GM23338 (cell line): ENCODE measurements at places on chromosomes 1 and 21.
A peak's percentile ranks its signal among the peaks of the same experiment; 100 is the strongest.

GRCh38 chr1:161390559-161390858, 22.8 kb upstream of the CFAP126 start:
- no peak overlapping the region for H3K27ac ChIP-seq
- H3K27me3 ChIP-seq: 0 out of 2 replicates have a peak, but pooled peaks cover 8% of the 10 kb centered on the region
- H3K4me1 ChIP-seq: no peaks in the 10 kb centered on the region
- H3K36me3 ChIP-seq: no peaks in the 10 kb centered on the region

- no peak for DNase-seq
- H3K27me3 ChIP-seq: no peaks in the 10 kb centered on the region
- H3K4me3 ChIP-seq: no peak overlapping the region
- H3K4me1 ChIP-seq: peaks cover 11% of the 10 kb centered on the region; the same call in 1 of the 2 replicates
Measured at GRCh38 chr1:20590306-20590777, 1.4 kb downstream of the CDA start.

GRCh38 chr1:180586671-180587155, 27.9 kb downstream of the OVAAL start:
- no peaks in the 10 kb centered on the region for H3K36me3 ChIP-seq
- no peaks in the 10 kb centered on the region for H3K27me3 ChIP-seq
- H3K27ac ChIP-seq: no peak overlapping the region
- DNase-seq: no peak
- H3K4me3 ChIP-seq: no peak overlapping the region

- H3K4me1 ChIP-seq: no peaks in the 10 kb centered on the region
- no peak overlapping the region for H3K27ac ChIP-seq
- no peak for DNase-seq
- no peaks in the 10 kb centered on the region for H3K27me3 ChIP-seq
Measured at GRCh38 chr1:15336866-15337265, 72.8 kb upstream of the EFHD2 start.

GRCh38 chr1:239386453-239387303, at the start of gene CHRM3:
TSS of gene CHRM3 (plus strand) at chr1:239386568. CDS start at chr1:239907452, 520,884 bp downstream.
- no peaks in the 10 kb centered on the region for H3K36me3 ChIP-seq
- peaks cover 11% of the 10 kb centered on the region for H3K4me1 ChIP-seq
- peaks cover 52% of the 10 kb centered on the region for H3K27me3 ChIP-seq
- H3K27ac ChIP-seq: no peak within 1 kb of the TSS

GRCh38 chr1:200962631-200963030, 60.9 kb downstream of the KIF21B start:
- DNase-seq: no peak
- H3K27me3 ChIP-seq: no peaks in the 10 kb centered on the region
- H3K4me1 ChIP-seq: no peaks in the 10 kb centered on the region
- H3K36me3 ChIP-seq: no peaks in the 10 kb centered on the region

GRCh38 chr21:46095083-46095719, 2.7 kb upstream of the COL6A2 start:
- peaks cover 12% of the 10 kb centered on the region; the same call in 1 of the 2 replicates for H3K27me3 ChIP-seq
- H3K4me1 ChIP-seq: 0 out of 2 replicates have a peak, but pooled peaks cover 3% of the 10 kb centered on the region
- no peaks in the 10 kb centered on the region for H3K36me3 ChIP-seq
- no peak for DNase-seq

GRCh38 chr1:206589206-206589605, 23.1 kb downstream of the EIF2D start:
- no peak for DNase-seq
- no peaks in the 10 kb centered on the region for H3K27me3 ChIP-seq
- H3K4me1 ChIP-seq: no peaks in the 10 kb centered on the region
- H3K36me3 ChIP-seq: 0 out of 2 replicates have a peak, but pooled peaks cover 3% of the 10 kb centered on the region
- H3K27ac ChIP-seq: no peak overlapping the region

DNA sequence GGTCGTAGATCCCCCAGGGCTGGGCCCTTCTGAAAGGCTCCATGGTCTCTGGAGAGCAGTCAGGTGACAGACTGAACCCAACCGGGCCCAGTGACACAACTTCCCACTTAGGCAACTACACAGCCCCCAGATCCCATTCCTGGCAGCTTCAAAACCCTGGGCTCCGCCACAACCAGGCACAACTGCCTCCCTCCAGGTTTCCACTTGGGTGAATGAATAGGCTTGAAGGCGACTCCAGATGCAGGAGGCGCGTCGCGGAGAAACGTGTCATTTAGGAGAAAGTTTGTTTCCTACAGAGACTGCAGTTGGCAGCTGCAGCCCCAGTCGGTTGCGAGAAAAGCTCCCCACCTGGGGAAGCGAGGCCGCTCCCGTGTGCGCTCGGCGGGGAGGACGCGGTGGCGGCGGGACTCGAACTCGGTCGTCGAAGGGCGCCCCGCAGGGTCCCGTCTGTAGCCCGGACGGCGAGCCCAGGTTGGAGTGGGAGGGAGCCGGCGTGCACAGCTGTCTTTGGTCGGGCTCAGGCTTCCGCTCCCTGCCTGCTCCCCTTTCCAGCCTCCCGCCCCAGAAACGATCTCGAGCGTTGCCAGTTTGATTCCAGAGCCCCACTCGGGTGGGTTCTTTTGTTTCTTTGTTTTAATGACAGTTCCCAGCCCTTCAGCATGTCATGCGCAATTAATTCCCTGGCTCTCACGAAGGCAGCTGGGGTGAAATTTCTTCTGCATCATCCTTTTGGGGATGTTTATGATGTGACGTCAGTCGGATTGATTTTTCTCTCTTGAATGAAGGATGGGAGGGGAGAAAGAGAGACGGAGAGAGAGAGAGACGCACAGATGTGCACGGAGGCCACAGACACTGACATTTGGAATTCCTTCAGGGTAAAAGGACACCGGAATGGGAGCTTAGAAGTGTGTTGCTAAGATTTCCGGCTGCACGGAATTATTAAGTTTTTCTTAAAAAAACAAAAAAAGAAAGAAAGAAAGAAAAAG, 862 bp upstream of the SGIP1 start:
- peak; percentile 62 for DNase-seq
- peaks cover 21% of the 10 kb centered on the region for H3K27me3 ChIP-seq
- no peaks in the 10 kb centered on the region for H3K36me3 ChIP-seq
- H3K4me1 ChIP-seq: peaks cover 28% of the 10 kb centered on the region
- H3K27ac ChIP-seq: no peak overlapping the region
- H3K4me3 ChIP-seq: peak overlapping the region; percentile 83

DNA sequence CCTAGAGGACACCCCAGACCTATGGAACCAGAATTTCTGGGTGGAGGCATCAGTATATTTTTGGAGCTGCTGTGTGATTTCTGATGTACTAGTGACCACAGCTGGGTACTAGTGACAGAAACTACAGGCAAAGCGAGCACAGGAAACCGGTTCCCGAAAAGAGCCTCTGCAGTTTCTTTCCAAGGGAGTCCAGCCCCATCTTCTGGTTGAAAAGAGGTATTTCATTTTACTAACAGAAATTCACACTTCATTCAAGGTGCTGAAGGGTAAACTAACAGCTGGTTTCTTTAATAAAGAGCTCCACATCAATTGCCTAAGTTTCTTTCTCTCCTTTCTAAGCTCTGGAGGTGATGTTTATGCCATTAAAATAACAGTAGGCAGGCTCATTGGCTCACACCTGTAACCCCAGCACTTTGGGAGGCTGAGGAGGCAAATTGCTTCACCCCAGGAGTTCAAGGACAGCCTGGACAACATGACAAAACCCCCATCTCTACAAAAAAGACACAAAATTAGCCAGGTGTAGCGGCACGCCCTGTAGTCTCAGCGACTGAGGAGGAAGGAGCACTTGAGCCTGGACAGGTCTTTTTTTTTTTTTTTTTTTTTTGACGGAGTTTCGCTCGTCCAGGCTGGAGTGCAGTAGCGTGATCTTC, 22.0 kb downstream of the THAP3 start:
- 0 out of 2 replicates have a peak overlapping the region, but pooled peaks have one; percentile 2 for H3K27ac ChIP-seq
- DNase-seq: peak; percentile 84
- 0 out of 2 replicates have a peak, but pooled peaks cover 7% of the 10 kb centered on the region for H3K4me1 ChIP-seq
- H3K4me3 ChIP-seq: no peak overlapping the region

GRCh38 chr1:25024615-25025350, 94.7 kb upstream of the RUNX3 start:
- no peak overlapping the region for H3K4me3 ChIP-seq
- H3K36me3 ChIP-seq: no peaks in the 10 kb centered on the region
- no peak overlapping the region for H3K27ac ChIP-seq

GRCh38 chr1:193308438-193308837, 122.0 kb upstream of the B3GALT2 start:
- H3K27ac ChIP-seq: no peak overlapping the region
- no peak for DNase-seq
- no peak overlapping the region for H3K4me3 ChIP-seq
- H3K36me3 ChIP-seq: no peaks in the 10 kb centered on the region

DNA sequence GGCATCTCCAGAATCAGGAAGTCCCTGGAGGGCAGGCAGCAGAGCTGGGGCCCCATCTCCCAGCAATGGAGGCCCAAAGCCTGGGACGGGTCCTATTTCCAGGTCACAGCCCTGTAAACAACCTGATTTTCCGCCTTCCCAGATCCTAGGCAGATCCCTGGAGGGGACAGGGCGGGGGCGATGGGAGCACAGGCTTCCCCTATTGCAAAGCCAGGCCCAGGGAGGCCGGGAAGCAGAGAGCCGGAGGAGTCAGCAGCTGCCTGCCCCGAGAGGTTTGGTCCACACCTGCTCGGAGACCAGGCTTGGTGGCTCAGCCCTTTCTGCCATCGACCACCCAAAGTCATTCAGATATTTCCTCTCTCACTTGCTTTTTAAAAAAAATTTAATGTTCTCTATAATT, 29.2 kb downstream of the CASZ1 start:
- no peaks in the 10 kb centered on the region for H3K4me1 ChIP-seq
- H3K27me3 ChIP-seq: no peaks in the 10 kb centered on the region
- no peak overlapping the region for H3K4me3 ChIP-seq
- H3K36me3 ChIP-seq: no peaks in the 10 kb centered on the region
- DNase-seq: no peak
- no peak overlapping the region for H3K27ac ChIP-seq

GRCh38 chr1:3577300-3577699, 34.0 kb downstream of the MEGF6 start:
- H3K27ac ChIP-seq: no peak overlapping the region
- no peaks in the 10 kb centered on the region for H3K27me3 ChIP-seq
- H3K4me1 ChIP-seq: no peaks in the 10 kb centered on the region
- no peak for DNase-seq
- no peak overlapping the region for H3K4me3 ChIP-seq
- no peaks in the 10 kb centered on the region for H3K36me3 ChIP-seq

- no peak for DNase-seq
- peaks cover 8% of the 10 kb centered on the region for H3K4me1 ChIP-seq
- no peaks in the 10 kb centered on the region for H3K27me3 ChIP-seq
- H3K36me3 ChIP-seq: no peaks in the 10 kb centered on the region
- H3K4me3 ChIP-seq: no peak overlapping the region
- peak overlapping the region; percentile 18; the same call in 1 of the 2 replicates for H3K27ac ChIP-seq
Measured at GRCh38 chr1:221170171-221170570, 290.9 kb downstream of the HLX start.

DNA sequence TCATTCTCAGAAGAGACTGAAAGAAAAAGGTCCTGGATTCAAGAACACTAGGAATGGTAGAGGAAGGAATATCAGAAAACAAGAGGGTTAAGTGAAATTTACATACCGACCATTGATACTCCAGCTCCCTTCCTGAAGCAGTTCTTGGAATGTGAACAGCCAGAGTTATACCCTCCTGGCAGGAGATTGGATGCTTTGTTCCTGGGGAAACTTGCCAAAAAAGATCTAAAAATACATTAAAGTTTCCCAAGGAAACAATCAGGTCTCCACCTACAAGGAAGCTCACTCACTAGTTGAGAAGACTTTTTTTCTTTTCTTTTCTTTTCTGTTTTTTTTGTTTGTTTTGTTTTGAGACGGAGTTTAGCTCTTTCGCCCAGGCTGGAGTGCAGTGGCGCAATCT, 91.1 kb downstream of the HLX start:
- H3K27me3 ChIP-seq: no peaks in the 10 kb centered on the region
- no peak for DNase-seq
- no peaks in the 10 kb centered on the region for H3K4me1 ChIP-seq
- H3K36me3 ChIP-seq: no peaks in the 10 kb centered on the region

- H3K4me1 ChIP-seq: no peaks in the 10 kb centered on the region
- no peaks in the 10 kb centered on the region; the same call in 1 of the 2 replicates for H3K36me3 ChIP-seq
- H3K4me3 ChIP-seq: no peak overlapping the region
- H3K27me3 ChIP-seq: no peaks in the 10 kb centered on the region
- H3K27ac ChIP-seq: no peak overlapping the region
Measured at GRCh38 chr21:44952929-44953627, 13.2 kb downstream of the SLX9 start.

DNA sequence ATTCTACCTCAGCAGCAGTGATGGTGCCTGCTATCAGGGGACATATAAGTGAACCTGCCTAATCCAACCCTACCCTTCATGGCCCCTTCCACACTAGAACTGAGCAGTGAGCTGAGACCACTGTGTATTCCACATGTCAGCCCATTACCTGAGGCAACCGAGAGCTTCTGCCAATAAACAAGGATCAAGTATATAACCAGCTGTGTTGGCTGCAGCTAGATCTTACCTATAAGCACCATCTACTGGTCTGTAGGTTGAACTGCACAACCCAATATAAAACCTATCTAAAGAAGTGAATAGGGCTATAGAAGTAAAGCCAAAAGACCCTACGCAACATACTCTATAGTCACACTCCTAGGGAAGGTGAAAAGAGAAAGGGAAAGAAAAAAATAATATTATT, 376.9 kb downstream of the HHIPL2 start:
- no peaks in the 10 kb centered on the region for H3K4me1 ChIP-seq
- H3K27ac ChIP-seq: no peak overlapping the region
- peak; percentile 74 for DNase-seq
- no peak overlapping the region for H3K4me3 ChIP-seq

DNA sequence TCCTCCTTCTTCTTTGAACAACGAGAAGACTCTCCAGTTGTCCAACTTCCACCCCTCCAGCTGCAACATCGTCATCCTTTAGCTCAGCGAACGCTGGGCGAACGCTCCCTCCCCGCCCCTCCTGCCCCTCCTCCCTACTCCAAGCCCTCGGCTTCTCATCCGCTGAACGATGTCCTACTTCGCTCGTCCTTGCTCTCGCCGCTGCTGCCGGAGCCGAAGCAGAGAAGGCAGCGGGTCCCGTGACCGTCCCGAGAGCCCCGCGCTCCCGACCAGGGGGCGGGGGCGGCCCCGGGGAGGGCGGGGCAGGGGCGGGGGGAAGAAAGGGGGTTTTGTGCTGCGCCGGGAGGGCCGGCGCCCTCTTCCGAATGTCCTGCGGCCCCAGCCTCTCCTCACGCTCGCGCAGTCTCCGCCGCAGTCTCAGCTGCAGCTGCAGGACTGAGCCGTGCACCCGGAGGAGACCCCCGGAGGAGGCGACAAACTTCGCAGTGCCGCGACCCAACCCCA, at the start of gene BCAN:
BCAN (plus strand) TSS at position 357 of the 504 bp plus-strand sequence. CDS start 3,938 bp downstream, outside the sequence.
- peaks cover 99% of the 10 kb centered on the region for H3K27me3 ChIP-seq
- no peaks in the 10 kb centered on the region for H3K36me3 ChIP-seq
- H3K4me3 ChIP-seq: peak within 1 kb of the TSS; percentile 74
- H3K4me1 ChIP-seq: peaks cover 13% of the 10 kb centered on the region
- DNase-seq: peak; percentile 89
- no peak within 1 kb of the TSS for H3K27ac ChIP-seq

GRCh38 chr1:16112596-16113555, 39.4 kb upstream of the FAM131C start:
- no peak overlapping the region for H3K27ac ChIP-seq
- no peaks in the 10 kb centered on the region for H3K27me3 ChIP-seq
- peaks cover 40% of the 10 kb centered on the region for H3K4me1 ChIP-seq
- H3K4me3 ChIP-seq: no peak overlapping the region
